ENCODE measurements at places on chromosomes 7 and 10.
A peak's percentile ranks its signal among the peaks of the same experiment; 100 is the strongest.

GRCh38 chr7:48962821-48963505 is 38.6 kb downstream of the CDC14C start:
- DNase-seq, result no peak

DNA sequence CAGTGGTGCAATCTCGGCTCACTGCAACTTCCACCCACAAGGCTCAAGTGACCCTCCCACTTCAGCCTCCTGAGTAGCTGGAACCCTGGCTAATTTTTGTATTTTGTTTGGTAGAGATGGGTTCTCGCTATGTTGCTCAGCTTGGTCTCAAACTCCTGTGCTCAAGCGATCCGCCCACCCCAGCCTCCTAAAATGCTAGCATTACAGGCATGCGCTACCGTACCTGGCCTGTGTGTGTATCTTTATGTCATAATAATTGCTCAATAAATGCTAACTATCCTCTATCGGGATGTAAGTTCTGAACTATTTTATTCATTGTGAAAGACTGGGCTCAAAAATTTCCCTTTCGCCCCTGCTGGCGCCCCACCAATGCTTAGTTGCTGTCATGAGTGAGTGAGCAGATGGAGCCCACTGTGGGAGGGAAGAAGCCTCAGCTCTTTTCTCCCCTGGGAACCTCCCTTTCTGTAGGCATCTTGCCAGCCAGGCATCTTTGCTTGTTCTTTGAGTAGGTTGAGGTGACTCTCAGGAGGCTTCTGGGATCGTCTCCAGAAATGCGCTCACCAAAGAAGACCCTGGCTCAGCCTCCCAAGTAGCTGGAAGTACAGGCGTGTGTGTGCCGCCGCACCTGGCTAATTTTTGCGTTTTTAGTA is 38.3 kb downstream of the CAMK1D start:
- DNase-seq, result no peak

DNA sequence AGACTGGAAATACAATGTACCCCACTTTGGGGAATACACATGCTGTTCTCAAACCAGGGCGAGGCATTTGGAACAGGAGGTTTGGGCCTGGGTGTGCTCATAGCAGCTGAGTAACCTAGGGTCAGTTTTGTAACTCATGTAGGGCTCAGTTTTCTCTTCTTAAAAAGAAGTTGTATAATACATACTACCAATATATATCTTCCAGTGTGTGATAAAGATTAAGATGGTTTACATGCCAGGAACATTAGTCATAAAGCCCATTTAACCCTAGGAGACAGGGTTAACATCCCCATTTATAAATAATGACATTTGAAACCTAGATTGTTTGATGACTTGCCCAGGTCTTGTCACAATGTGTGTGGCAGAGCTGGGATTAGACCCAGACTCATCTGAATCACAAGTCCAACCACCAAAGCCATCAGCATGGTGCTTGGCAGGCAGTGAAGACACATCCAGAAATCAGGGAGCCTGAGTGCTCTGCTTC is 6.0 kb downstream of the AKR1B10 start:
- DNase-seq, result peak; percentile 57

DNA sequence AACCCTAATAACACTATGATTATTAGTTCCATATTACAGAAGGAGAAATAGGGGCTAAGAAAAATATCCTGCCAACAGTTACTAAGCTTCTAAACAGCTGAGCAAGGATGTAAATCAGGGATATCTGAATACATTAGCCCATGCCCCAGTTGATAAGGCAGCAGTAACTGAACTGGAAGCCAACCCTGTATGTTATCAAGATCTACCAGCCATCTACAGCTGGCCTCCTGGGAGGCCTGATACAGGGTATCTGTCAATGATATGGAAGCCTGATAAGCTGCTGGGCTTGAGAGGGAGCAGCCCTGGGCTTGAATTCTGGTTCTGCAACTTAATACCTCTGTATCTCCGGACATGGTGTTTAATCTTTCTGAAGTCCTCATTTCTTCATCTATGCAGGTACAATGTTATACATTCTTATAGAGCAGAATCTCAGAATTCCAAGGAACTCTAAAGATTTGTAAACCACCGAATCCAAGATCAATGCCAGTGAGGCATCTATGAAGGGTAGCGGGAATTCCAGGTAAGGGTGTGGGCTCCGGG is 37.9 kb upstream of the AFAP1L2 start:
- DNase-seq, result no peak

GRCh38 chr10:130360826-130361311 is 224.7 kb downstream of the GLRX3 start:
- DNase-seq, result no peak

- peak; percentile 89 for DNase-seq
Observed at GRCh38 chr10:35331894-35332640, 4.2 kb upstream of the CCNY start.

GRCh38 chr10:132946-133898 is 2.0 kb upstream of the ZMYND11 start:
- DNase-seq, result peak; percentile 88

- DNase-seq, result peak; percentile 3
Observed at GRCh38 chr7:25720427-25720826, 431.6 kb upstream of the NFE2L3 start.

GRCh38 chr10:113858541-113858940 is 4.1 kb downstream of the NHLRC2 start:
- peak; percentile 34 for DNase-seq

GRCh38 chr7:44574287-44574872 is 672 bp upstream of the DDX56 start:
- DNase-seq, result no peak

DNA sequence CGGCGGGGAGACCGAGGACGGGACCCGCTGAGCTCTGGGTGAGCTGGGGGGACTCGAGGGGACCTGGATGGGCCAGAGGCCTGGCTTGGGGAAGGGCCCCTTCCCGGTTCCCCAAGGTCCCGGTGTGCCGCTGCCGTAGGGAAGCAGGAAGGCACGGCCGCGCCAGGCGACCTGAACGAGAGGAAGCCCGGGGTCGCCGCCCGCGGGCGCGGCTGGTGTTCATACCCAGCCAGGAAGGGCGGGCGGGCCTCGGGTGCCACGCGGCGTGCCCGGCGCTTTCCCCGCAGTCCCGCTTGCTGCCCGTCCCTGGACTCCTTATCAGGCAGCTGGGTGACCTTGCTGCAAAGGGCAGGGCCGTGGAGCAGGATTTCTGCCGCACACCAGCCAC is 38.0 kb downstream of the ZNF777 start:
- DNase-seq, result no peak

GRCh38 chr7:78232806-78233205 is 434.2 kb downstream of the PHTF2 start:
- DNase-seq, result peak; percentile 58
